ENCODE measurements at places on chromosomes 4 and X.

GRCh38 chrX:137916090-137916746 lies 350.3 kb downstream of the ZIC3 start:
- H3K36me3 ChIP-seq = no peaks in the 10 kb centered on the region
- H3K4me3 ChIP-seq = no peak overlapping the region
- no peak overlapping the region for H3K27ac ChIP-seq

- no peak overlapping the region for H3K27ac ChIP-seq
- H3K4me1 ChIP-seq = peaks cover 5% of the 10 kb centered on the region
- H3K27me3 ChIP-seq = no peaks in the 10 kb centered on the region
- no peak overlapping the region for H3K4me3 ChIP-seq
- no peaks in the 10 kb centered on the region for H3K36me3 ChIP-seq
- DNase-seq = peak; percentile 63
Measured at GRCh38 chr4:157045507-157046127, 30.3 kb upstream of the GLRB start.

- no peak overlapping the region for H3K4me3 ChIP-seq
- no peak overlapping the region for H3K27ac ChIP-seq
- H3K4me1 ChIP-seq = no peaks in the 10 kb centered on the region
- H3K27me3 ChIP-seq = no peaks in the 10 kb centered on the region
- DNase-seq = no peak
Measured at GRCh38 chrX:123108513-123109427, 75.3 kb upstream of the GRIA3 start.

DNA sequence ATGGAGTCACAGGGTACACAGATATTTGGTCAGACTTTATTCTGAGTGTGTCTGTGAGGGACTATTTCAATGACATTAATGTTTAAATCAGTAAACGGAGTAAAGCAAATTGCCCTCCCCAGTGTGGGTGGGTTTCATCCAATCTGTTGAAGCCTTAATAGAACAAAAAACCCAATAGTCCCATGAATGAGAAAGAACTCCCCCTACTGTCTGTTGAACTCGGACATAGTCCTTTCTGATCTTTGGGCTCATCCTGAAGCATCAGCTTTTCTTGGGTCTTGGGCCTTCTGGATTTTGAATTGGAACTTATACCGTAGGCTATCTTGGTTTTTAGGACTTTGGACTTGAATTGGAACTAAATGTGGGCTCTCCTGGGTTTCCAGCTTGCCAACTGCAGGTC lies 193.6 kb downstream of the COX7B2 start:
- DNase-seq = no peak
- no peaks in the 10 kb centered on the region for H3K36me3 ChIP-seq
- no peaks in the 10 kb centered on the region for H3K4me1 ChIP-seq

DNA sequence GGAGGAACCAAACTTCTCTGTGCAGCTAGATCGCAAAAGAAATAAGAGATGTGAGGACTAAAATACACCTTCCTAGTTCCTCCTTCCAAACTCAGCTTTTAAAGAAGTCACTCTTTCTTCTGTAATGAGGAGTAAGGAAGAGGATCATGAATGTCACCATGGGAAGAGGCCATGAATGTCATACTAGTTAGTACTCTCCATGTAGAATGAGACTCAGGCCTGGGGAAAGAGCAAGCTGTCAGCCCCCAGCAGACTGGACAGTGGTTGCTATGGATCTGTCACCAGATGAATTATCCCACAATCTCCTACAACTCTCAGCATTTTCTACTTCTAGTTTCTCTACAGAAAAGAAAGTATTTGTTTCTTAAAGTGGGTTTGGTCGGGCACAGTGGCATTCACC lies 57.1 kb upstream of the PRDM8 start:
- no peak overlapping the region for H3K4me3 ChIP-seq
- peaks cover 7% of the 10 kb centered on the region for H3K4me1 ChIP-seq
- no peaks in the 10 kb centered on the region for H3K27me3 ChIP-seq
- no peak for DNase-seq

DNA sequence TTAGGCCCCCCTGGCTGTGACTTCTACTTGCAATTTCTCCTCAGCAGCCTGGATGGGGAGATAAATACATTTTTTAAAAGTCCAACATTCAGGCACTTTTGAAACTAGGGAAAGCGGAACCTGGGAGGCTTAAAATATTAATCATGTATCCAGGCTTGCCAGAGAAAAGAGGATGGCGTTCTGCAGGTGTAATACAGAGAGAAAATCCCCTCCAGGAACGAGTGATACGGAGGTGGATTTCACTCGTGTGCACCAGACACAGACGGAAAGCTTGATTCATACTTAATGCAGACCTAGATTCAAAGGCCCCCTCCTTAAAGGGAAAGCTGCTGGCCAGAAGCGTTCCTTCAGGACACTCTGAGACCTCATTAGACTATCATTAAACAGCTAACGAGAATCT lies 354.0 kb upstream of the BOD1L1 start:
- H3K36me3 ChIP-seq = no peaks in the 10 kb centered on the region
- H3K27ac ChIP-seq = no peak overlapping the region

- H3K36me3 ChIP-seq = no peaks in the 10 kb centered on the region
- H3K4me1 ChIP-seq = no peaks in the 10 kb centered on the region
- DNase-seq = no peak
- no peak overlapping the region for H3K4me3 ChIP-seq
- H3K27me3 ChIP-seq = no peaks in the 10 kb centered on the region
- no peak overlapping the region for H3K27ac ChIP-seq
Measured at GRCh38 chrX:133881007-133881406, 104.4 kb downstream of the GPC3 start.

DNA sequence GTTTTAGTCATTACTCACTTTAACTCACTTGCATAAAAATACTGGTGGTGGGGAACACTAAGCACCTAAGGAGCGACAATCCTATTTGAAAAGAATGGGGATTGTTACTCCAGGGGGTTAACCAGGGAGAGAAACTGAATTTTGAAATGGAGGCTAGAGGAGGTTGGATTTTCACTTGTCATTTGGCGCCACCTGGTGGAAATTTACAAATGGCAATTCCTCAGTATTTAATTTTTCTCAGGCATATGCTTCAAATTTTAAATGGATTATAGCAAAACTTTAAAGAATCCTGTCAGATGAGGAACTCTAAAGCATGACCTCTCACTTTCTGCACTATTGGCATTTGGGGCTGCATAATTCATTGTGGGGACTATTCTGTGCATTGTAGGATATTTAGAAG lies 2.7 kb upstream of the GEMIN8 start:
- no peak overlapping the region for H3K4me3 ChIP-seq
- no peaks in the 10 kb centered on the region for H3K27me3 ChIP-seq
- no peak for DNase-seq
- H3K36me3 ChIP-seq = no peaks in the 10 kb centered on the region
- H3K27ac ChIP-seq = no peak overlapping the region

DNA sequence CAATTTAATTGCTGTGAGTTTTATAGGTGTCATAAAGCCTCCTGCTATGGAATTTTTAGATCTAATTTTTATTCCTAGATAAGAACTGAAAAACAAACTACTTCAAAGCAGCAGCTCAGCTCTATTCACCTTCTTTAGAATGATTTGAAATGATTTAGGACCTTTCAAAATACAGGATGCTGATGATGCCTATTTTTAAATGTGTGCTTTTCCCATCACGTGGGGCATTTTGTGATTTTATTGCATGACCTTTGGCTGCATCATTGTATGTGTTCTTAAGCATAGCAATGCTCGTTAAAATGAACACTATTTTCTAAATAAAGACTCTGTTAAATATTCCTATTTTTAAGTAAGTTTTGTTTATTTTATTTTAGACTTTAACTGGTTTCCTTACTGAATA lies 537.3 kb downstream of the STPG2 start:
- H3K36me3 ChIP-seq = no peaks in the 10 kb centered on the region
- H3K4me1 ChIP-seq = no peaks in the 10 kb centered on the region
- H3K4me3 ChIP-seq = no peak overlapping the region
- H3K27me3 ChIP-seq = no peaks in the 10 kb centered on the region
- no peak for DNase-seq
- H3K27ac ChIP-seq = no peak overlapping the region

Measured in astrocyte (in vitro differentiated cells and primary cell).